Stimulated activated CD4-positive, alpha-beta T cell treated with anti-CD3 and anti-CD28 coated beads, Interleukin-4, amount 100 ng/mL, for 4 hours (primary cell): ENCODE measurements at places on chromosomes 4 and X.
A peak's percentile ranks its signal among the peaks of the same experiment; 100 is the strongest.

DNA sequence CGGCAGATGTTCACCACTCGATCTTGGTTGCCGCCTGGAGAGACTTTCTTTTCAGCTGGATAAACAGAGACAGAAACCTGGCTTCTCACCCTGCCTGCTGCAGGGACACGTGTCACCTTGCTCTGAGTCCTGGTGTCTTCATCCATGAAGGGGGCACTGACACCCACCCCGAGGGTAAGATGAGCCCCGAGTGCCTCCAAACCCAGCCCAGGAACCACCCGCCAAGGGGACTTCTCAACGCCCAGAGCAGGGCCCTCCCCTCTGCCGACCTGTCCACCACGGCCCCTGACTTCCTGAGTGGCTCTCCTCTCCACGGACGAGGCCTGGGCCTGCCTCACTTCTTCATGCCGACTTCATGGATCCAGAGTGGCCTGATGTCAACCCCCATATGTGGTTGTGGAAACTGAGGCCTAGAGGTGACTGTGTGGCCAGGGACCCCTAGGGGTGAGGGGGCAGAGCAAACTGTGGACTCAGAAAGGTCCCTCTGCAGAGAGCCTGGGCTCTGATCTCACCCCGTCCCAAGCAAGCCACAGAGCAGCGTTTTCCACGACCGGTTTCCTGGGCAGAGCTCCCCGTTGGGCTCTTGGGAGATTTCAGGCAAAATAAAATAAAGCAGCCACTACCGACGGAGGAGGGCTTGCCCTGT is 5.1 kb downstream of the ADRA2C start:
- DNase-seq, result no peak

DNA sequence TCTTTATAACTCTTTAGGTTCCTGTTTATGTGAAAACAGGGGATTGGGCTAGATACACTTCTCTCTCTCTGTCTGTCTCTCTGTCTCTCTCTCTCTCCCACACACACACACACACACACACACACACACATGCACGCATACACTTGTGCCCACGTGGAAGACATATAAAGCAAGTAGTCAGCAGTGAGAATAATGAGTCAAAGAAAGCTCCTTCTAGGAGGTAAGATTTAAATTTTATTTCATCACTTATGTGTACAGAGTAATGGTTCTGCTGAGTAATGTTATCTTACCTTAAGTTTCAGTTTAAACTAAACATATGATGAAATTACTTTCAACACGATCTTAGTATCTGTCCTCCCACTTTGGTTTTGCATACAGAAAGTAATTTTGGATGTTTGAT is 243.0 kb upstream of the TEX13A start:
- no peak for DNase-seq

DNA sequence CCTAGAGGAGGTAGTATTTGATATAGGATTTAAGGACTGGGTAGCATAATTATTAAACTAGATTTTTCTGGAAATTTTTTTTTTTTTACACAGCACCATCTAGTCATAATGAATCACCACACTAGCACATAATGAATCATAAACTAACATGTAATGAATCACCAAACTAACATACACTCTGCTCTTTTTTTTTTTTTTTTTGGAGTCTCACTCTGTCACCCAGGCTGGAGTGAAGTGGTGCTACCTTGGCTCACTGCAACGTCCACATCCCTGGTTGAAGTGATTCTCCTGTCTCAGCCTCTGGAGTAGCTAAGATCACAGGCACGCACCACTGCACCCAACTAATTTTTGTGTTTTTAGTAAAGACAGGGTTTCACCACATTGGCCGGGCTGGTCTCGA is 92.5 kb downstream of the FAM13A start:
- no peak for DNase-seq

DNA sequence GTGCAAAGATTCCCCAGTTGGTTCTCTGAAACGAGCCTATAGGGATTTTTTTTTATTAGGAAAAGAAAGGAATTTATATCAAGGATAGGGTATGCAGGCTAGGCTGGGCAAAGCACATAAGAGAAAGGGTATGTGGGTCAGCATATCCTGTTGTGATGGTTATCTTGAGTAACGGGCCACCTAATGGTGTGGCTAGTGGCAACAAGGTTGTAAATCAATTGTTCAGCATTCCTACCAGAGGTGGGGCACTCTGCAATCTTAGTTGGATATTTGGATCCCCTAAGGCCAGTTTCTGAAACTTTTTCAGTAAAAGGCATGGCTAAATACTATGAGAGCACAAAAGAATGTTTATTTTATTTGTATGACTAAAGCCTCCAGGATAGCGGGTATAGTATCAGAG is 42.7 kb downstream of the DCAF12L1 start:
- no peak for DNase-seq

GRCh38 chr4:89491761-89492160 is 184.2 kb upstream of the GPRIN3 start:
- DNase-seq, result no peak

DNA sequence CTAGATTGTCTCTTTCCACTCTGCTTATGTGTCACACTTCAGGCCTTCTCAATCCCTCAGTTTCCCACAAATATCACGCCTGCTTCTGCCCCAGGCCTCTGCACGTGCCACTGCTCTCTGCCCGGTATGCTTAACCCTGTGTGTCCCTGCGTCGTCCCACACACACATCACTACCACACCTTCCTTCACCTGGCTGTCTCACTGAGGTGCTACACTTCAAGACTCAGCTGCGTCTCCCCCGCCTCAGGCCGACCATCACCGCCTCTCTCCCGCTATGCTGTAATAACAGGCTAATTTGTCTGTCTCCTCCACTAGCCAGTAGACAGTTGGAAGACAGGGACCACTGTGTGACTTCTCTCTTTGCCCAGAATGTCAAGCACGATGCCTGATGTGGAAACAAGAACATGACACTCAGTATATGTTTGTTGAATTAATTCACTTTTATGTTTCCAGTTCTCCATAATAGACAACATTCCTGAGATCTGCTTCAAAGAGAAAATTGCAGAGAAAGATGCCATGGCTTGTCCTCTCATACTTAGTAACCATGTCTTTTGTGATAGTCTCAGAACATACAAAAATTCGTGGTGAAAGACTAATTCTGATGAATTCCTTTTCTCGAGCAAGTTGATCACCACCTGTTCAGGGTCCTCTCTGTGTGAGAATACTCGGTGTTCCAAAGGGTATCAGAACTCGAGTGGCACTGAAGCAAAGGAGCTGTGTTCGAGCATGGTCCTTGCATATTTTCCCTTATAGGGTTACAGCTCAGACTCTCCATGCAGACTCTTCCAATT is 54.2 kb downstream of the AFAP1 start:
- no peak for DNase-seq

- DNase-seq, result no peak
Observed at GRCh38 chr4:174209341-174209740, 74.1 kb downstream of the FBXO8 start.

DNA sequence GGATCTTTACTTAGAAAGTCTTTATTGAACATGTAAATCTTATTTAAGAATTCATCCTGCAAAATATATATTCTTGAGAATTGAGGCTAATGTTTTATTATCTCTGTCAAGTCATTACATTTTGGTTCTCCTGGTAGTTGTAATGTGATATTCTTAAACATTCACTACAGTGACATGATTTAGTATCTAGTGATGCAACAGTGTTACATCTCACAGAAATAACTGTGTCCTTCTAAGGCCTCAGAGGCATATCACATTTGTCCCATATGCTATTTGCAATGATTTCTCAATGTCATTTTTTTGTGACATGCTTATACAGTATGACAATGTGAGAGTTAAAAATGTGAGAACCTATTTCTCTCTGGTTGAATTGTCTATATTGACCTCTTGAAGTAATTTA is 34.1 kb downstream of the PRRG1 start:
- DNase-seq, result no peak

DNA sequence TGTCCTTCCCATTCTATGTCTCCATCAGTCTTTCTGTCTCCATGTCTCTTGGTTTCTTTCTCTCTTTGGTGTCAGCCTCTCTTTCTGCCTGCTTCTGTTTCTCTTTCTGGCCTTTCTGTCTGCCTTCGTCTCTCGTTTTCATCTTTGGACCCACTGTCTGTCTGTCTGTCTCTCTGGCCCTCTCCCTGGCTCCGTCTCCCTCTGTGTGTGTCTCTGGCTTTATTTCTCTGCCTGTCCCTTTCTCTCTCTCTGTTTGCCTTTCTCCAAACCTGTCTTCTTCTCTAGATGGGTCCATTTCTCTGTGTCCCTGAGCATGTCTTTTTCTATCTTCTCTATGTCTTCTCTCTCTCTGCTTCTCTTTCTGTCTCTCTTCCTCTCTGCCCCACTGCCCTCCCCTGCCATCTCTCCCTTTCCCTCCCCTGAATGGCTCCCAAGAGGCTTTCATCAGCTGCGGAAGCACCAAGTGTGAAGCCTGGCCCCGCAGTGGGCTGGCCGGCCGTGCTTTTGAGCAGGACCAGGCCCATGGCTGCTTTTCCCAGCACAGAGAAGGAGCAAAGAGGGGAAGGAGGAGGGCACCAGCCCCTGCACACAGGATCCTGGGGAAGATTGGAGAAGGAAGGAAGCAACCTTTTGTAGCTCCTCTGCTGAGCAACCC is 57.4 kb downstream of the PJA1 start:
- no peak for DNase-seq

GRCh38 chrX:154655786-154656185 is 2.4 kb upstream of the CTAG2 start:
- DNase-seq, result no peak

- no peak for DNase-seq
Observed at GRCh38 chr4:23333946-23334878, 555.6 kb downstream of the PPARGC1A start.

- DNase-seq, result no peak
Observed at GRCh38 chr4:176193126-176193525, 2.3 kb downstream of the SPATA4 start.

DNA sequence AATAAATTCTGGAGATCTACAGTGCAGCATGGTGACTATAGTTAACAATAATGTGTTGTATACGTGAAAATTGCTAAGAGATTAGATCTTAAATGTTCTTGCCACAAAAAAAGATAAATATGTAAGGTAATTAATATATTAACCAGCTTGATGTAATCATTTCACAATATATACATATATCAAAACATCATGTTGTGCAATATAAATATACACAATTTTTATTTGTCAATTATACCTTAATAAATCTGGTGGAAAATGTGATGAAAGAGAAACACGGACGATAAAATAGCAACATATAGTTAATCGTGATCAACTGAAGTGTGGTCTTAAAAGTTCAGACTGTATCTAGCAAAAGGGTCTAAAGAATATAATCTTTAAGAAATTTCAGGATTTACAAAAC is 16.5 kb upstream of the NDNF start:
- no peak for DNase-seq

DNA sequence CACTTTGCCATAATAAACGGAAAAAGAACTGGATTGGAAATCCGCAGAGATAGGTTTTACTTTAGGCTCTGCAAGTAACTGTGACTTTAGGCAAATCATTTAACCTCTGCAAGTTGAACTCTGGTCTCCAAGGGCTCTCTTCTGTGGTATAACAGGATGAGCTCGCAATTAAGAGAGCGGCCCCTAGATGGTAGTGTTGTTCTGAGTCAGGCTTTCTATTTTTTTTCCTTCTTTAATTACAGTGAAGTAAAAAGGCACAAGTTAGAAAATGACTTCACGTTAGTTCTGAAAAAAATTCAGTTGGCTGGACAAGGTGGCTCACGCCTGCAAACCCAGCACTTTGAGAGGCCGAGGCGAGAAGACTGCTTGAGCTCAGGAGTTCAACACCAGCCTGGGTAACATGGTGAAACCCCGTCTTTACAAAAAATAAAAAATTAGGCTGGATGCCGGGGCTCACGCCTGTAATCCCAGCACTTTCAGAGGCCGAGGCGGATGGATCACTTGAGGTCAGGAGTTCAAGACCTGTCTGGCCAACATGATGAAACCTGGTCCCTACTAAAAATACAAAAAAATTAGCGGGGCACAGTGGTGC is 18.0 kb downstream of the RPS3A start:
- peak; percentile 38 for DNase-seq

- no peak for DNase-seq
Observed at GRCh38 chrX:151899622-151900021, 13.1 kb upstream of the MAGEA4 start.

GRCh38 chr4:79360006-79360405 is 34.1 kb upstream of the NAA11 start:
- no peak for DNase-seq

- no peak for DNase-seq
Observed at GRCh38 chr4:1168191-1169101, 3.9 kb downstream of the SPON2 start.

GRCh38 chr4:154304679-154305078 is 186.9 kb downstream of the DCHS2 start:
- no peak for DNase-seq

DNA sequence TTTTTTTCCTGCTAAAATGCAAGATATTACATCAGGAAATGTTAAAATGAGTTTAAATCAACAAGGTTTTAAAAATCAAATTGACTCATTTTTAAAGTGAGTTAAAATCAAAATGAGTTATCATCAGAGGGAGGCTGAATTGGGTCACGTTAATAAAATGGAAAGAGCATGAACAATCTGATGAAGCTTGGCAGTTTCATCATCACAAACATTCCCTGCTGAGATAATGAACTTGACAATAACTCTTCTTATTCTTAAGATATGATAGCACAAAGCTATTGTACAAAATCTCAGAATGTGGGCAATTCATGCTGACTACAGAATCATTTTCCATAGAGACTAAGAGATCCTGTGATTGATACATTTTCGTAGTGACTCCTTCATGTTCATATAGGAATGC is 1086.7 kb downstream of the STIM2 start:
- DNase-seq, result no peak

DNA sequence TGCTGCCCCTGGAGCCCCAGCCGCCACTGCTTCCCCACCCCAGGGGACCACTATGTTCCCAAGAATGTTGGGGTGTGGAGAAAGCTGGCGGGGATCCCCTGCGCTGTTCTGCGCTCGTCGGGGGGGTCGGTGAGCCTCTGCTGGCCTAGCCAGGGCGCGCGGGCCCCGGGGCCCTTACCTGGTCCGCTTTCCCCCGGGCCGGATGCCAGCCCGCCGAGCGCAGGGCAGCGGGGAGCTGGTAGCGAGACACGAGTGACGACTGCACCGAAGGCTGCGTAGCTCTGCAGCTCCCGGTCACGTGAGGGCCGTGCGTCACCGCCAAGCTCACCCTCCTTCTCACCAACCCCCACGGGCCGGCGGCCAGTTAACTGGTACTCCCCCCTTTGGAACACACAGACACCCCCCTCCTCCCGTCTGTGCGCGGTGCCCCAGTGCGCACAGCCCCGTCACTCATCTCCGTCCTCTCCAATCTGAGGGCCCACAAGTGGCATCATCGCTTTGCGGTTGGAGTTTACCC is at the start of gene BEX1:
BEX1 (minus strand) TSS at position 254 of the 517 bp plus-strand sequence. CDS start 897 bp downstream, outside the sequence.
- DNase-seq, result no peak

DNA sequence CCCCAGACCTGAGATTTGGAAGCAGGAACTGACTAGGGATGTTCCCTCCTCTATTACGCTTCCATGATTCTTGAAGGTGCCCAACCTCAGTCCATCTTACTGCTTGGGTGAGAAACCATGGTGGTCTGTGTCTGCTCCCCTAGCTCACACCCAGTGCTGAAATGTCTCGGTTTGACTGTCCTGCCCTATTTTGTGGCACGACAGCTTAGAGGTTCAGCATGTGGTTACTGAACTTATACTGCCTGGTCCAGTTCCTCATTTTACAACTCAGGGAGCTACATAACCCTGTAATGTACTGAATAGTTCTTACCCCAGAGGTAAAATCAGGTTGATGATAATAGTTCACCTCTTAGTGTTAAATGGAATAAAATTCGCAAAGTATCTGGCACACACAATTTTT is 203.1 kb downstream of the RBM46 start:
- no peak for DNase-seq

- DNase-seq, result no peak
Observed at GRCh38 chrX:257681-258289, 23.4 kb upstream of the PLCXD1 start.
